ENCODE measurements at places on chromosomes 3 and 15.

DNA sequence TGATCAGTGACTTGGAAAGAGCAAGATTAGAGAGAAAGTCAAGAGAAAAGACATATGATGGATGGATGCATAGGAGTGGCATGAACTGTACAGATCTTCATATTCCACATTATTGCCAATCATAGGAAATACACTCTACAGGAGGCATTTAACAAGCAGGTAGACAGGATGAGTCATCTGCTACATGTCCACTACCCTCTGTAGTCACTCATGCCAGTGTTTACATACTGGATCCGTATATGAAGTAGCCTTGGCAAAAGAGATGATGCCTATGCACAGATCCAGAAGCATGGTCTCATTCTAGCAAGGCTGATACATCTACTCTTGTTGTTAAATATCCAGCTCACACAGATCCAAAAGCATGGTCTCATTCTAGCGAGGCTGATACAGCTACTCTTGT is 632.1 kb downstream of the ROBO2 start:
- no peak for ATAC-seq

GRCh38 chr3:19114461-19114860 is 33.8 kb upstream of the KCNH8 start:
- ATAC-seq, result no peak

DNA sequence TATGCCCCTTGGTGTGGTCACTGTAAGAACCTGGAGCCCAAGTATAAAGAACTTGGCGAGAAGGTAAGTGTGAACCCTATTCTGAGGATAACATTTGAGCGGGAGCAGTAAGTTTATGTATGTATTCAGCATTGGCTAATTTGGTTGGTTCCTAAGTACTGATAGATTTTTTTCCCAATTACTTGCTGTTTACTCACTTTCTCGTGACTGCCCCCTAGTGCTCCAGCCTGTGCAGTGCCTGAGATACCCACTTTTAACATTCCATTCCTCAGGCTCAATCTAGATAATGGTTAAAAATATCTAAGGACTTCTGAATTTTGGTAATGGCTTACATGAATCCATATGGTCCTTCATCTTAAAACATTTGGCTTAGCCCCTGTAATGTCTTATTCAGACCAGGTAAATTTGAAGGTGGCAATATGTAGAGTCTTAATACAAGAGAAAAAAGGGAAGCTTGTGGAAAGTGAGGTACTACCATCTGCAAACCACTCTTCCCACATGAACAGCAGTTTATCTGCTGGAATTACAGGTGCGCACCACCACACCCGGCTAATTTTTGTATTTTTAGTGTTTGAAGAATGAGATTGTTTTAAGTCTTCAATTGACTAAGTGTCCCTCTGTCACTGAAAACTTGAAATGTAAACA is 7.1 kb downstream of the ELL3 start:
- ATAC-seq, result peak; percentile 61

GRCh38 chr3:58482917-58483636 is 8.8 kb upstream of the KCTD6 start:
- peak; percentile 74 for ATAC-seq

GRCh38 chr15:91234759-91235158 is 134.7 kb downstream of the SV2B start:
- ATAC-seq, result no peak

DNA sequence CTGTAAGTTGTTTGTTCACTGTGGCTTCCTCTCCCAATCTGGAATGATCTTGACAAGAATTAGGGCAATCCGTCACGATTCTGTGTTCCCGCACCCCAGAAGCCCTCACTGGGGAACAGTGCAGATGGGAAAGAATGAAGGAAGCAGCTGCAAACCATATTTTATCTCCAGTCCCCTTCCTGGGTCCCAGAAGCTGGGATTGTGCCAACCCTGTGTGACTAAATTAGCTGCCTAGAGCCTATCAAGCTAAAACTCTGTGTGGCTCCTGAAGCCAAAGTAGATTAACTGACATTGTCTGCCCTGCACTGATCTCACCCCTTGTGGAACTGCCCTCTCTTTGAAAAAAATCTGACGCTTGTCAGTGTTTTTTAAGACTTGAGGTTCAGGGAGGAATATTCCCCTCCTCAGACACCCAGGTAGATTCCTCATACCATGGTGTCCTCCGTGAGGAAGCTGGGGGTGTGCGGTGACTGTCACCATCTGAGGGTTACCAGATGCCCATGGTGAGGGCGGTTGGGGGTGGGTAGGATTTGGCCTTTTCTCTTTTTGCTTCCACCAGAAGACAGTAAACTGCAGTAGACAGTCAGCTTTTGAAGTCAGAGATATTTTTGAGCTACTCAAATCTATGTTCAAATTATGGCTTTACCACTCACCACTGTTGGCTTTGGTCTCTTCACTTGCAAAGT is 358.3 kb upstream of the TPM1 start:
- ATAC-seq, result no peak

DNA sequence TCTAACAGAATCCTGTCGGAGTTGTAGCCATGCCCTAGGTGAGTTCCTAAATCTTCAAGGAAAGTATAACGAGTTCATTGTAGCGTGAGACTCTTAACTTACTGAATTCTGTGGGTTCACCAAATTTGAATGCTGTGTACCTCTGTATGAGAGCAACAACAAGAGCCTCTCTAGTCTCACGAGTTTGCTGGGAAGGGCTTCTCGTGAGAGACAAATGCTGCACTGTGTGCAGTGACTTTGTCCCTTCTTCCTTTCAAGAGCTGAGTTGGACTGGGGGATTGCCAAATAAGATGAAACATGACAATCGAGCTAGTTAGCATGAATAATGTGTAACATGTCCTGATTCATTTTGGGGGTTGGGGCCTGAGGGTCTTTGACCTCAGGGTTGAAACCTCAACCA is 32.2 kb downstream of the KAT2B start:
- ATAC-seq, result no peak

GRCh38 chr3:63679186-63679585 is 26.7 kb downstream of the SNTN start:
- ATAC-seq, result no peak

GRCh38 chr15:73139744-73140553 is 87.7 kb downstream of the NEO1 start:
- no peak for ATAC-seq

DNA sequence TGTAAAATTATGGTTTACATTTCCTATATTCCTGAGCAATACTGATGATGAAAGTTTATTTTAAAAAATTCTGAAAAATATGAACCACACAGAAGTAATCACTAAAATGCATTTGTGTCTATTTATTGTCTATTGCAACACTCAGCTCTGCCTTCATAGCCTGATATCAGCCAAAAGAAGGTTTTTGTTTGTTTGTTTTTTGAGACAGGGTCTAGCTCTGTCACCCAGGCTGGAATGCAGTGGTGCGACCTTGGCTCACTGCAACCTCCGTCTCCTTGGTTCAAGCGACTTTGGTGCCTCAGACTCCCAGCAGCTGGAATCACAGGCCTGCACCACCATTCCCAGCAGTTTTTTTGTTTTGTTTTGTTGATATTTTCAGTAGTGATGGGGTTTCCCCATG is 1560.2 kb downstream of the SI start:
- ATAC-seq, result no peak

GRCh38 chr3:12393894-12394293 is 90.4 kb upstream of the TSEN2 start:
- no peak for ATAC-seq

DNA sequence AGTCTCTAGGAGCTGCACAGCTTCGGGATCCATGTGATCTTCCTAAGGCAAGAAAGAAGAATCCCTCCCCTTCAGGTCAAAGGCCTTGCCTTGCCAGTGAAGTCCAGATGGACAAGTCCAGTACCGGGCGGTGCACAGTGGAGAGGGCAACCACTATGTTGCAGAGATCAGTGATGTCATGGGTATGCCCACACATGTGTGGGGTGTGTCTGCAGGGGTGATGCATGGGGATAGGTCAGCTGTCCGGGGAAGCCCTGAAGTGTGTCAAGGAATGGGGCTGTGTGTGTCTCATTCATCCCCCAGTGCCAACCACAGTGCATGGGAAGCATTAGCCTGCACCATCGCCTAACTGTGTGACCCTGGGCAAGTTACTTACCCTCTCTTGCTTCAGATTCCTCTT is 66.5 kb downstream of the TLE3 start:
- ATAC-seq, result no peak
